ENCODE measurements at places on chromosomes 4 and X.
A peak's percentile ranks its signal among the peaks of the same experiment; 100 is the strongest.

- no peak for DNase-seq
Measured at GRCh38 chr4:15740764-15741404, 37.2 kb upstream of the CD38 start.

DNA sequence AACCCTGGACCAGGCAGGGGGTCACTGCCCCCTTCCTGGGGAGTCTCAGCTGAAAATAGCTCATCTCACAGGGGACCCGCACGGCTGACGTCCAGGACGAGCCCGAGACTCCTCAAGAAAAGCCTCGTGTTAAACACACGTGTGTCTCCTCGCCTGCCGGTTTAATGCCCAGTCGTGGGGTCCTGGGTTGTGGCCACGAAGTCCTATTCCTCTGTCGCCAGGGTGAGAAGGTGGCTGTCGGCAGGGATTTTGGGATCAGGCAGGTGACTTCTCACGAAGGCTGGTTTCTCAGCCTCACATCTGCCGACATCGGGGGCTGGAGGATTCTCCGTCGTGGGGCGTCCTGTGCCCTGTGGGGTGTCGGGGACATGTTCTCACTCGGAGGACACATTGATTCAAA, 44.3 kb upstream of the PPP2R3B start:
- no peak for DNase-seq

GRCh38 chr4:127097061-127097460, 535.7 kb upstream of the INTU start:
- DNase-seq: no peak

DNA sequence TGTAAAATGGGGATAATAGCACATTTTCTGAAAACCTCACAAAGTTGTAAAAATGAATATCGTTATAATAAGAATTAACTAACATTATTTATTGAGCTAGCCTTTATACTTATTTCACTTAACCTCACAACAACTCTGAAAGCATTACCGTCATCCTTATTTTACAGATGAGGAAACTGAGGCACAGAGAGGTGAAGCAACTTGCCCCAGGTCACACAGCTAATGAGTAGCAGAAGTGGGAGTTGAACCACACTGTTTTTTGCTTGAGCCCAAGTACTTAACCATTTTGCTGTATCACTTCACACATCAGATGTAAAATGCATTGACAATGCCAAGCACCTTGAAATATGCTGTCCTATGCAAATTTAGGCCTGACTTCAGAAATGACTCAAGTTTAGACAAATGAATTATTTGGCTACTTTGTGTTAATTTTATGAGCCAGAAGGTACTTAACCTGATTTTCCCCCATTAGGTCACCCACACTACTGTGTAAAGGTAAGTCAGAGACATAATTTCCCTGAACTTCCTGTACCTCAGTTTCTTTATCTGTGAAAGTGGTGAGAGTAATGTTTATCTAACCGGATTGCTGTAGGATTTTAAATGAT, 23.1 kb downstream of the CD40LG start:
- no peak for DNase-seq

DNA sequence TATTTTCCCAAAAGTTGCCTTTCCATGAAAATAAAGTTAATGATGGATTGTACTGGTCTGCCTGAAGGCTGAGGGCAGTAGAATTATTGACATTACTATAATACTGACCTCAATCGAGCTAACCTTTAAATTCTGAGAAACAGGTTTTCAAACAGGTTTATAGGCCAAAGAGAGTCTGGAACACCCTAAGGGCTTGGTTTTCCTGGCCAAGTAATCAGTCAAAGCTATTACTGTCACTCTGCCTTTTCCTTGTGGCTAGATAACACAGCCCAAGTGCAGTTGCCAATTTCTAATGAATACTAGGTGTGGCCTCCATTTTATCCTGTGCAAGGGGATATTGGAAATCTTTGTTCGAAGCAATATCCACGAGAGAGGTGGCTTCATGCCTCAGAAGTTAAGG, 75.2 kb downstream of the INTS12 start:
- DNase-seq: no peak

- DNase-seq: no peak
Measured at GRCh38 chrX:135984256-135984655, 979 bp upstream of the SLC9A6 start.

DNA sequence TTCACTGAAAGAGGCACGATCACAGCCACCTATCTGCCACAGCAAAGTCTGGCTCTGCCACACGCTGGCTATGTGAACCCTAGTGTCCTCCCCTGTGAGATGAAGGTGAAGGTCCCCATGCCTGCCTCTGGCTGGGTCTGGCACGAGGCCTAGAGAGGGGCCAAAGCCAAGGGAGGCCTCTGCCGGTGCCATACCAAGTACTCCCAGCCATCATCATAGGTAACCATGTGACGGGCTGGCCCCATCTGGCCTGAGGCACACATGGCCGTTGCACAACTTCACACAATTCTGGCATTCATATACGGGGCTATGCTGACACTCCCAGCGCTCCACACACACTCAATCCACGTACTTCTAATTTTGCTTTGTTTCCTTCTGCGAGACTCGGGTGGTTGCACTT, 15.3 kb downstream of the NOP14 start:
- no peak for DNase-seq

DNA sequence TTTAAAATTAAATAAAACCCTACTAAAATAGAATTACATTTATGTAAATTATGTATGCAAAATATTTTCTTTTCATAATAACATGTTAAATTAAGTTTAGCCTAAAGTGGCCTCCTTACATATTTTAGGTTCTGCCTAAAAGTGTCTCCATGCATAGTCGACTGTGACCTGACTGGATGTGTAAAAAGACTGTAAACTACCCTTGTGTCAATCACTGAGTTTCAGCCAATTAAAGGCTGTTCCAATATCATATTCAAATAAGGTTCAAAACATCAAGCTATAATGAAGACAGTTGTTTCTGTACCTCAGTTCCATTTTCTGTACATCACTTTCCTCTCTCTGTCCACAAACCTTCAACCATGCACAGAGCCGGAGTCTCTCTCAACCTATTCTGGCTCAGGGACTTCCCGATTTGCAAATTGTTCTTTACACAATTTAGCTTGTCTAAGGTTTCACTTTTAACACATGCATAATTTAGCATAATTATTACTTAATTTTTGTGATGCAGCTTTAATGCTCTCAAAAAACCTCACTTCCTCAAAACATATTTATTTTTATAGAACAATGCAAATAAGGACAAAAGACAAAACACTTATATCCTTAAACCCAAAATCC, 60.1 kb downstream of the SH3RF1 start:
- DNase-seq: no peak

DNA sequence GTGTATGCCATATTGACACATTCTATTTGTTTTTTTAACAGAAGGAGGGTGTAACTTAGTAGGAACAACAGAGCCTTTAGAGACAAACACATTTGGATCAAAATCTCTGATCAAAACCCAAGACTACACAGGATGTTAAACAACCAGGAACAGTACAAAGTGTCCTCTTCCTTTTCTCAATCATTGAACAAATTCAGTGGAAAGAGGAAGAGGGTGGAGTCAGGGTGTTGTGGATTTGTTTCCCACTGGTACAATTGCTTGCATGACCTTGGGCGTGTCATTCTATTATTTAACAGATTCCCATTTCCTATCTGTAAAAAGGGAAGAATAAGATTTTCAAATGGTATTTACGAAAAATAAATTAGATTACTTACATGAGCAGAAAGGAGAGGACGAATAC, 1162.8 kb upstream of the PRKX start:
- DNase-seq: no peak

GRCh38 chr4:11720292-11720691, 291.6 kb upstream of the HS3ST1 start:
- no peak for DNase-seq

DNA sequence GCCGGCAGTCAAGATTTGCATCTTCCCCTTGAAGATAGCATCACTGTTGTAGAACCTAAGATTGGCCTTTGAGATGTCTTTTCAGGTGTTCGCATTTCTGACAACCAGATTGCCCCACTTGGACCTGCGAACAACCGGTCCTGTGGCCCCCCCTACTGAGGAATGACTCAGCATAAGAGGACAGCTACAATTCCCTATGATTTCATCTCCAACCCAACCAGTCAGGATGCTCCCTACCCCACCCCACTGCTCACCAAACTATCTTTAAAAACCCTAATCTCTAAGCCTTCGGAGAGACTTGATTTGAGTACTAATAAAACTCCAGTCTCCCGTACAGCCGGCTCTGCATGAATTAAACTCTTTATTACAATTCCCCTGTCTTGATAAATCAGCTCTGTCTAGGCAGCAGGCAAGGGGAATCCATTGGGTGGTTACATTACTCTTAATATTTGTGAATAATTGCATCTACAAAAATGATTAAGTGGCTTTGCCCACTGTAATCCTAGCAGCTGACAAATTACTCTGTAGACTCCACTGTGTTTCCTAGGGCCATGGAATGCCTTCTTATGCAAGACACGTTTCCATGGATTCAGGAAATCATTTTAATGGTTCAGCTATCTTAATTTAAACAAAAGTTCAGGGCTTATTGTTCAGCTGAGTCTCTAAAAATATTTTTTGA, 95.4 kb downstream of the GPR143 start:
- no peak for DNase-seq

DNA sequence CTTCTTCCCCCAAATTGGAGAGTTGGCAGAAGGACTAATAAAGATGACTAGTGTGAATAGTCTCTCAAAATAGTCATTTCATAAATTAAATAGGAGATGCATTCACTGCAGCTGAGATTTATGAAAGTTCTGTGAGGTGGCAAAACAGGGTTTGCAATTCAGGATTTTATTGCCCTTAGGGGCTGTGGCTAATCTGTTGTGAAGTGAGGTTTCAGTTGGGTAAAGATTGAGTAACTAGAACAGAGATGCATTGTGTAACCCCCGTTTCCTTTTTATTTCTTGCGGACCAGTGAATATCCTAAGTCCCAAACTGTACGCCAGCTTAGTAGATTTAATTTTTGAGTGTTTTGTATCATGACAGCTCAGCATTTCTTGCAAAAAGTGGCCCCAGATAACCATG, 16.2 kb upstream of the SCRG1 start:
- DNase-seq: no peak

DNA sequence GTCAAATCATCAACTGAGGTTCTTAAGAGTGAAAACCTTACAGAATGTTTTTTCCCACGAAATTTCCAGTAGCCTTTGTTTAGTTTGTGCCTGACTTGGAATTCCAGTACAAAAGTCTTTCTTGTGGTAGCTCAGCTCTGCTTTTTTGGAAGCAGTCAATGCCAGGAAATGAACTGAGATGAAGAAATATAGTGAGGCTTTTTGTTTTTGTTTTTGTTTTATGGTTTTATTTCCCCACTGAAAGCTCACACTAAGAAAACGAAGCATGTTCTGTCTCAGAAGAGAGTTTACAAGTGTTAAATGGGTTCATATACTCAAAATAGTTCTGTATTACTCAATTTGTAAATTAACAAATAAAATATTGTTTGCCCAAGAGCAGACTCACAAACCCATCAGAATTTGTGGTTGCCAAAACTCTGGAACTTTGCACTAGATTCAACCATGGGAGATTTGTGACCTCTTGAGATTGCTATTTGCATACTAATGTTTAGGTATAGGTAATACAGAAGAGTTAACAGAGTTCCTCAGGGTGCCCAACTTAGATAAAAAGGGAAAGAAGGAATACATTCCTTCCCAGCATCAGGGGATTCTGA, 1060.8 kb downstream of the FAT4 start:
- no peak for DNase-seq

DNA sequence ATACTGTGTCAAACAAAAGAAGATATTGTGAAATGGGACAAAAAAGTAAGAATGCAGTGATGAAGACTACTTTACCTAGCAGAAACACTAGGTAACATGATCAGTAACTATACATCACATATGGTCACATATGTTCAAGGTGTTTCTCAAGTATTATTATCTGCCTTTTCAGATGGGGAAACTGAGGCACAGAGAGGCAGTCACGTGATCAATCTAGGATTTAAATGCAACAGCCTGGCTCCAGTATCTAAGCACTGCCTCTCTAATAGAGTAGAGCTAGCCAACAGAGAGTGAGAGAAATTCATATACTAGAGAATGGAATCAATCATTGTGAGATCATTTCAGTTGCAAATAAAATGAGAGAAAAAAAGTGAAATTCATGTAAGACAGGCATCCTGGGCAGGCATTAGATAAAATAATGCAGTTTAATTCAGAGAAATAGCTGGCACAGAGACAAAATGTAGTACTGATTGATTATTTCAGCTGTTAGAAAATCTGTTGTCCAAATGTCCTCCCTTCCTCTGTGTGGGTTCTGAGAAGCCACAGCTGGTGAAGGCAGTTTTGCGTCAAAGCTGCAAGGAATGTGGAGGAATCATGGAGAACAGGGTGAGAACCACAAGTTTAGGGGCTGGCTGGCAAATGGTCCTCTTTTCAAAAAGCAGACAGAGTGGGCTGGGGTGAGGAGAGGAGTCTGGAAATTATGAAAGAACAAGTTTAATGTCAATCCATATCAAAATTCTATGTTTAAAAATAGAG, 26.0 kb downstream of the SMIM43 start:
- DNase-seq: no peak

- DNase-seq: peak; percentile 75
Measured at GRCh38 chr4:147103403-147103946, 157.8 kb upstream of the TTC29 start.

- no peak for DNase-seq
Measured at GRCh38 chr4:7598939-7599790, 164.4 kb upstream of the PSAPL1 start.

GRCh38 chrX:86981326-86981879, 536.2 kb upstream of the KLHL4 start:
- no peak for DNase-seq

GRCh38 chr4:141229408-141230101, 8.9 kb downstream of the ZNF330 start:
- DNase-seq: no peak

DNA sequence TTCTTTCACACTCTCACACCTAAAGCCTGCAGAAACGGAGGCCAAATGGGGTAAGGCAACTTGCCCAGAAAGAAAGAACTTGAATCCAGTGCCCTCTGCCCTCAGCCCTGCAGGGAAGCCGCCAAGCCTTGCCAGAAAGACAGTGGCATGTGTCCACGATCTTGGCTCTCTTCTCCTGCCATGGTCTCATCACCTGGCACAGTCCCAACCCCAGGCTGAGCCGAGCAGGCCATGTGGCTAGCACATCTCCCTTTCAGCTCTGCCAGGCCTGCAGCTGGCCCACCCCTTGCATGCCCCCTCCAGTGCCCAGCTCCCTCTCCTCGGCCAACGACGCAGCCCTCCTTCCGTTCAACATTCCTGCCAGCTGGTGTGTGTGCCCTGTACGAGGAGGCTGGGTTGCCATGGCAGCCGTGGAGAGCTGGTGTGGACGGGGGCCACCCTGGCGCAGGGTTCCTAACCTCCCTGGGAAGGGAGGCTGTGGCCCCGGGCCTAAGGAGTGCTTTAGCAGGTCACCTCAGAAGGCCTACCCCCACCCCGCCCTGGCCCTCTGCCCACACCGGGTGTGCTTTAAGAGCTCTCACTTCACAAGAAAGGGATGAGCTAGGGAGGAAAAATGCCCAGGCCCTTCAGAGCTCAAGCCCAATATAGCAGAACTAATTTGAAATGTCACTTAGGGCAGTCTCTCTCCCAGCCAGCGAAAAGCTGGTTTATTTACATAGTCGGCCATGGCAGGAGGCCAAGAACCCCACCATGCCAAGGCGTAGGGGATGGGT, 73.0 kb upstream of the PJA1 start:
- no peak for DNase-seq

- DNase-seq: no peak
Measured at GRCh38 chr4:2785613-2786012, 7.3 kb upstream of the SH3BP2 start.

Data from thoracic aorta (tissue), 2 donors.